HEK293T (cell line): ENCODE measurements at places on chromosomes 1 and 21.

- DNase-seq = no peak
Observed at GRCh38 chr21:46017695-46018094, 36.1 kb downstream of the COL6A1 start.

DNA sequence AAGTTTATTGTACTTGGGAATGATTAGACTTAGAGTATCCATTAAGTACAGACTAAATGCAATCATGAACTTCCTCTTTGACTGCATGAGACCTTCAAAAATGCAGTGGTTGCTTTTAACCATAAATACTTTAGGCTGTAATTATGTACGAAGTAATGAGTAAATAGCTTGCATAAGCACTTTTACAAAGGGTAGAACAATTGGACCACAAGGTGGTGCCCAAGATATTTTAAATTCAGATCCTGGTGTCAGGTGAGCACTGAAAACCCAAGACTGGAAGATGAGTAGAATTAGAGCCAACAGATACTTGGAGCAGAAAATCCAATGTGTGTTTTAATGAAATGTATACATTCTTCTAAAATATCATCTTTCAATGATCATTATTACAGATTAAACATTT lies 43.4 kb upstream of the RHOU start:
- DNase-seq = peak; percentile 47

GRCh38 chr1:234309598-234310459 lies 63.4 kb upstream of the COA6 start:
- DNase-seq = peak; percentile 88

GRCh38 chr1:171247501-171247900 lies 793 bp upstream of the FMO1 start:
- no peak for DNase-seq

- DNase-seq = no peak
Observed at GRCh38 chr1:3699596-3699995, 47.3 kb downstream of the TP73 start.

DNA sequence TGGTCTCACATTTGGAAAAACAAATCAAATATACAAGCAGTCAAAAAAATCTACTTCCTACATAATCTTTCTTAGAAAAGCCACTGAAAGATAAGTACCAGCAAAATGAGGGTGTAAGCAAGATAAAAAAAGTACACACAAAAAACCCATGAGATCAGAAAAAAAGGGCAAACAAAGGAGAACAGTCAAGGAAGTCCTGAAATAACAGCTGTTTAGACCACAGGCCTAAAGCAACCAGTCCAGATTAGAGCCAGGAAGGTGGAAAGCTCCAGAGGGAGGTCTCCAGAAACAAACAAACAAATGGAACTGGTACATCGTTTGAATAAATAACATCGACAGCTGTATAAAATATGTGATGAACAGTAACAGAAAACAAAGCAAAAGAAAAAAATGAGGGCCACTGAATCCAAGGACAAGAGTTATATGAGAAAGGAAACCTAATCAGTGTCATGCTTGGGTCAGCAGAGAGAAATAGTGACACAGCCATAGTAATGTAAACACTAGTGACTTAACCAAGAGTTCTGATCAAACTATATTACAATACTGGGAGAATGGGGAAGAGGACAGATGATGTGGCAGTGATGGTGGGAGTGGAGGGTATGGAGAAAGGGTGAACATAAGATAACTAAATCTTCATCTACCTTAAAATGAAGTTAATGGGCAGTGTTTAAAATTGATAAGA lies 67.5 kb downstream of the NVL start:
- DNase-seq = no peak
